ENCODE measurements at places on chromosomes 6 and 20.

DNA sequence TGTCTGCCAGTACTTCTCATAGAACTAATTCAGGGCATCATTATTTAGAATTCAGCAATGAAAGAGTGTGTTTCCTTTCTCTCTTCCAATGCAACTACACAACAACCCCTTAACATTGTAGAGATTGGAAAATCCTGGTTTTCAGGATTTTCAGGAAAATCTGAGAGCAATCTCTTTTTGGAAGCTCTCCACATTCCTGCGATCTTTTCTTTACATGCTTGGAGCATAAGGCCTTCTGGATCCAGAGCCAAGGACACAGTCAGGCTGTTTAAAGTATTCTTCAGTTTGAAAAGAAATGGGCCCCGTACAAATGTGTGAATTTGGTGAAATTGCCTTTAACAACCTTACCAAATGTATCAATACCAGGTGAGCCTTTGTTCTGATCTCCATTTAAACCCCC, 469.7 kb downstream of the PKHD1 start:
- DNase-seq: no peak

GRCh38 chr6:111566873-111567517, 38.7 kb downstream of the TRAF3IP2 start:
- DNase-seq: no peak

DNA sequence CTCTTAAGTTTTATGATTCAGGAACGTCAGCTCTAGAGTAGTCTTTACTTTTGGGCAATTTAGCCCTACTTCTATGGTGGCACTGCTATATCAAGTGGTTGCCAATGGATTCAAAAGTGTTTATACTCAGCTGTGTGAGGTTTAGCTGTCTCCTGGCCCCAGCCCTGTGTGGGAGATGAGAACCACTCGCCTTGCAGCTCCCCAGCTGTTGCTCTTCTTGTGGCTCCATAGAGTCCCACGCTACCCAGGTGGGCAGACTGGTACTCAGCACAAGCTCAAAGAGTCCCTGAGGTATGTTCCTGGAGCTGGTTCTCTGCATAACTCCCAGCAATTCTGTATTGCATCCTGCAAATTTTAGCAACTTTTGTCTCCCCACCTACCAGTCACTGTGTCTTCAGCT, 59.6 kb downstream of the C6orf118 start:
- no peak for DNase-seq

GRCh38 chr6:169109411-169110220, 144.0 kb downstream of the THBS2 start:
- no peak for DNase-seq

GRCh38 chr6:118588626-118589025, 40.5 kb downstream of the PLN start:
- DNase-seq: peak; percentile 13

DNA sequence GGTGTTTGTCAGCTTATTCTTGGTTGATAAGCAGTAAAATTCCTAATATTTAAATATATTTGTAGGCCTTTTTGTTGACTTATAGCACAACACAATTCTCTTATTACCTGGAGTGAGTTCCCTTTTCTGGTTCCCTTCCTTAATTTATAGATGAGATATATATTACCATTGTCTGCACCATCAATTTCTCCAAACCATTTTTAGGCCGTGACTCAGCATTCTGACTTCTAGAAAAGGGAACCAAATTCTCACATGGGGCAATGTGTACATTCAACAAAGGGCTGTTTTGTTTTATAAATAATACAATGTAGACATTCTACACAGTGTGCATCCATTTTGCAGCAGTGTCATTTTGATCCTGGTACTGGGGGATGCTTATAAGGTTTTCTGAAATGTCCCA, 52.8 kb downstream of the NCOA7 start:
- no peak for DNase-seq

GRCh38 chr6:88722686-88723085, 240.7 kb downstream of the RNGTT start:
- no peak for DNase-seq

DNA sequence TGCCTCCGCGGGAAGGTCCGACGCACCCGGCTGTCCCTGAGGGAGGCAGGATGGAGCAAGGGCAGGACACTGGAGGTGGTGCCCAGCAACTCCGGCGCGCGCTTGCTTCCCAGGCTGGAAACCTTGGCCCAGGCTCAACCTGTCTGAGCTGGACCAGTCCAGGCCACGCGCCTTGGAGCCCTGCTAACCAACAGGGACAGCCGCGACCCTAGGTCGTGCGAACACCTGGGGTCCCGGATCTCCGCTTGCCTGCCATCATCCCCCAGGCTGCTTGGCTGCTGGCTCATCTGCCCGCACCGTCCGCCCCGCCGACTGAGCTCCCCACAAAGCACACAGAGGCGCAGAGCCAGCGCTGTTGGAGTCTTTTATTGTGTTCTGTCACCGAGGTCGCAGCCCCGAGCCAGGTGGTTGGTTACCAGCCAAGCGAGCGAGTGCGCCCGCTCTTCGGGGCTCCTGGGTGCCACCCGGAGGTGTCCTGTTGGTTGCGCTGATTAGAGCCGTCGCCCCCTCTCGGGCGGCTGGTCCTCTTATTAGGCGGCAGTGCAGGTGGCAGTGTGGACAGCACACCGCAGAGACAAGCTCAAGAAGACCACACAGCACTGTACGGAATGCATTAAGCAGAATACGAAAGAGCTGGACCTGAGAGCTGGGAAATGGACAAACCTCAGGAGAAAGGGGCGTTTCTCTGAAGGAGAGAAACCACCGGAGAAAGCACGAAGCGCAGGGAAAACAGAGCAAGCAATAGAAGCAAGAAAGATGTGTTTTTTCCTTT, 3.8 kb downstream of the COL12A1 start:
- DNase-seq: no peak

DNA sequence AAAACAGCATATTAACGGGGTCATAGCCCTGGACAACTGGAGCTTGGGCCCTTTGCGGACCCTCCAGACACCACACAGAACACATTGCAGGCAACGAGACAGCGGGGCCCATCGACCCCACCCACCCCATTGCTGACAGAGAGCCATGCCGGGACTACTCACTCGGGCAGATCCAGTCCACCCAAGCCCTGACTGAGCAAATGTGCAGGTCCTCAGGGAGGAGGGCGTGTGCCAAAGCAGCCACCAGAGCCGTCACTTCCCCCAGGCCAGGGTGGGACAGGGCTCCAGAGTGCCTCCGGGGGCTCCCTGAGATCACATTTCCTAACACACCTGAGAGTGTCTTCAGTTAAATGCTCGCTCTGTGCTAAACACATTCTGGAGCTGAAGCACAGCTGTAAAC, 114.9 kb downstream of the CDH4 start:
- DNase-seq: no peak

- DNase-seq: no peak
These were observed 33.1 kb upstream of the FAM135A start for GRCh38 chr6:70380252-70380651.

- no peak for DNase-seq
These were observed 54.2 kb downstream of the ROS1 start for GRCh38 chr6:117371492-117371891.

GRCh38 chr20:24909086-24909780, 39.8 kb upstream of the CST7 start:
- no peak for DNase-seq

- DNase-seq: no peak
These were observed 98.9 kb downstream of the PSMG4 start for GRCh38 chr6:3357678-3358077.

GRCh38 chr6:158476389-158476788, 83.5 kb upstream of the TMEM181 start:
- DNase-seq: no peak

DNA sequence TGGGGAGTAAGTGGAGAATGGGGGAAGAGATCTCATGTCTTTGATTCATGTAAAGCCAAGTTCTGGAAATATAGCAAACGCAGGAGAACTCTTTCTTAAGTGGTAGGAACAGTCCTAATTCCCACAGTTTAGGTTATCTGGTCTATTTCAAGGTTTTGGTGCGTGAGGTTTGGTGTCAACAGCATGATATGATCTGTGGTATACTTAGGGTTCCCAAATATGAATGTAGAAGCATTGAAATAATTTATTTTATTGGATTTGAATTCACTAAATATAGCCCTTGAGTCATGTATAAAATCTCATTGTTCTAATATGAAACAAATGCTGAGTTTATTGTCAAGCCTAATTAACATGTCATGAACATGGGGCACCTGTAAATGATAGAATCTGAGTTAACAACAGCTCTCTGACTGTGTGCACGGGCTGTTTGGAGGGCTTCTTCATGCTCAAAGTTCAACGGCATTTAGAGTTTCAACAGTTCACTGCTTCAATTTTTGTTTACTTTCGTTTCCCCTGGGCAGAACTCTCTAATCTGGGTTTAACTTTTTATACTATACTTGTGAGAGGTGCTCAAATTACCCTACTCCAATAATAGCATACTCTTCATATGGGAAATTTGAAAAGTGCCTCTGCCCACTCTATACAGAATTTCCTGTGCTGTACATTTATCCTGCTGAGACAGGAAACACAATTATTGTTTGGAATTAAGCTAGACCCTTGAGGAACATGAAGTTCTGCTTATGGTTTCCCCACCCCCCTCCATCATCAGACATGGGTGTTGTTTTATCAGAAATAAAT, 236.3 kb upstream of the ZNF217 start:
- no peak for DNase-seq

- no peak for DNase-seq
These were observed 1100.6 kb upstream of the CITED2 start for GRCh38 chr6:140475086-140475485.

DNA sequence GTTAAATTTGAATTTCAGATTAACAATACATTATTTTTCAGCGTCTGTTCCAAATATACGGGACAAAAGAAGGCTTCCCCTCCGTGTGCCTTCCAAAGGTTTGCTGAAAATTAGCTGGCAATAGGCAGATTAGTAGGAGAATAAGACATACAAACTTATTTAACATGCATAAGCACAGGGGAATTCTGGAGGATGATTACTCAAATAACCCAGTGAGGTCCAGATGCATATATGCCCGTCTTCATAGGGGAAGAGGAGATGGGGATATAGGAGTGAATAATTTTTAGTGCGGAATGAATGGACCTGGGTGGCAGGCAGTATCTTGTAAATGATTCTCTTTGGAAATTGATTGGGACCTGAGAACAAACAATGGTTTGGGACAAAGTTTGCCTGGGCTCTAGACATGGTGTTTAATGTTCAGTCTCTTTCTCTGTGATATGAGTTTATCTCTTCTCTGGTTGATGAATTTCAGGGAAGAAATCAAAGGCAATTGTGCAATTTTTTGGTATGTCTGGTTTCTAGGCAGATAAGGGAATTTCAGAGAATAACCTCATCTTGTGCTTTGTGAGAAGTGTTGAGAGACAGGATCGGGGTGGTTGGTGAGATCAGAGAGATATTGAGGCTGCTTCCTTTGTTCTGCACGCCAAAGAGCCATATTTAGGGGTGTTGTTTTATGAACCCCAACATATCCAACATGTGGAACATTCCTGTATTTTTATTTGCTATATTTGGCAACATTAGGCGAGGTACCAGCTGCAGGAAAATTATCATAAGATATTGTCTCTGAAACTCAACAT, 63.7 kb downstream of the MKKS start:
- DNase-seq: no peak

DNA sequence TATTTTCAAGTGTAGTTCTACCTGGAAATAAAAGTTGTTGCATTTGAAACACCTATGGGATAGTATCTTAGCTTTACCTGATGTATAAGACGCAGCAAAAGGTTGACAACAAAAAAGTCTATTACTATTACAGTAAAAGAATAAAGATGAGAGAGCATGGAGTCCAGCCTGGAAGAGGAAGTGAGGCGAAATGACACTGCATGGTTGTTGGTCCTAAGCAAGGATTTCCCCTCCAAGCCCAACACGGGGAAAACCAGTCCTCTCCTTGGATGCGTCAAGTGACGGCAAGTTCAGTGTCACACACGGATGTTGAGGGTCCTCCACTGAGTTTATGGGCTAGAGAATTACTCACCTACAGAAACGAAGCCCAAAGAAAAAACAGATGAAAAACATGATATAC, 51.7 kb downstream of the COL11A2 start:
- no peak for DNase-seq

GRCh38 chr6:85092226-85092625, 327.8 kb upstream of the TBX18 start:
- DNase-seq: no peak

DNA sequence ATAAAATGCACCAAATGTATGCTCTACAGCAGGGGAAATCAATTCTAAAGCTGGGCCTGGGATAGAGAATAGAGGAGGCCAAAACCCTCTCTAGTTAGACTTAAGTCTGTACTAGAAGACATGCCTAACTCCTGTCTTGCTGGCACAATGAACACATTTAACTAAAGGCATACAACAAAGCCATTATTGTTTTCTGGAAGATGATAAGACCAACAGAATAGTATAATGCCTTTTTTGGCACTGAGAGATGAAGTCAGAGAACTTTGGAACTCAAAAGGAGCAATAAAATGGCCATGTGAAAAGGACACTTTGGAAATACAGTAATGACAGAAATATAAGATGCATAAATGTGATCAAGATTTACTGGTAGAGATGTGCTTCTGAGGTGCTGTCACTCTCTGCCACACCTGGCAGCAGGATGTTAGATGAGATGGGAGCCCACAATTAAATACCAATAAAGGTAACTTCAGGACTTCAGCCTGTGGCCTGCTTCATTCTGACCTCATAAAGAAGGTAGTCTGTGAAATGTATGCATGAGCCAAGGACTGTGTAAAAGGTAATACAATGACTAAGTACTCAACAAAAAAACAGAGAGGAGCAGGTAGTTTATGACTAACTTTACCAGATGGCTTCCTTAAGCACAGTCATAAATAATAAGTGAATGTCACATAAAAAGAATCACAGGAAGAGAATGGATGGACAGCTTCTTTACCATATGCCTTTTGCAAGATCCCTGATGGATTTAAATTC, 333.4 kb downstream of the BCKDHB start:
- DNase-seq: no peak

DNA sequence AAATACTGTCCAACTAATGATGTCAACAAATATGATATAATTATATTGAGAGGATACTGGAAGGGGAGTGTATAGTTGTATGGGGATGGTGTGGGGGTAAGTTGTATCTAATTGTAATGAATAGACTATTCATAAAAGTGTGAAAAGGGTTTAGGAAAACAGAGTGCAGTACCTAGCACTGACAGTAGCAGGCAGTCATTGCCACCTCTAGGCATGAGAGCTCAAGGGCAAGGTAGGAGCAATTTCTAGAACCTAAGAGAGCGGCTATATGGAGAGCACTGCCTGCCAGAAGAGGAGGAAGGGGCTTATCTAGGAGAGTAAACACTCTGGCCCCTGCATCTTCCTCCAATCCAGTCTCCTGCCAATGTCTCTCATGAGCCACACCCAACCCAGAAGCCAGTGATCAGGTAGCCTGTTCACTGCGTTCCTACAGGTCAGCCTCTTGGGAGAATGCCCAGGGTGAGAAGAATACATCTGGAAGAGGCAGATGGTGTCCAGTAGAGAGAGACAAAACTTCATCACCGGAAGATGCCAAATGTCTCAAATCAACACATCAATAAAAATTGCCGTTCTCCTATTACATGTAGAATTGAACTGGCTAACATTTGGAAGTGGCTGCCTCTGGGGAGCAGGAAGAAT, 200.0 kb downstream of the LY86 start:
- no peak for DNase-seq

GRCh38 chr6:37680668-37681067, 17.0 kb downstream of the MDGA1 start:
- DNase-seq: no peak

GRCh38 chr20:23349338-23350195, 1.0 kb upstream of the NXT1 start:
- no peak for DNase-seq

GRCh38 chr20:61558726-61559125, 306.7 kb downstream of the CDH4 start:
- DNase-seq: peak; percentile 46

Measured in HFFc6 (cell line).